Activated T-helper 1 cell treated with anti-CD3 and anti-CD28 coated beads, Interleukin-2, amount 50 U/mL, for 16 hours (primary cell): ENCODE measurements at places on chromosomes 2 and 18.

GRCh38 chr18:65403534-65403933 lies 347.3 kb upstream of the CDH7 start:
- no peak for DNase-seq

GRCh38 chr2:189165656-189166380 lies 13.7 kb downstream of the COL5A2 start:
- no peak for DNase-seq

DNA sequence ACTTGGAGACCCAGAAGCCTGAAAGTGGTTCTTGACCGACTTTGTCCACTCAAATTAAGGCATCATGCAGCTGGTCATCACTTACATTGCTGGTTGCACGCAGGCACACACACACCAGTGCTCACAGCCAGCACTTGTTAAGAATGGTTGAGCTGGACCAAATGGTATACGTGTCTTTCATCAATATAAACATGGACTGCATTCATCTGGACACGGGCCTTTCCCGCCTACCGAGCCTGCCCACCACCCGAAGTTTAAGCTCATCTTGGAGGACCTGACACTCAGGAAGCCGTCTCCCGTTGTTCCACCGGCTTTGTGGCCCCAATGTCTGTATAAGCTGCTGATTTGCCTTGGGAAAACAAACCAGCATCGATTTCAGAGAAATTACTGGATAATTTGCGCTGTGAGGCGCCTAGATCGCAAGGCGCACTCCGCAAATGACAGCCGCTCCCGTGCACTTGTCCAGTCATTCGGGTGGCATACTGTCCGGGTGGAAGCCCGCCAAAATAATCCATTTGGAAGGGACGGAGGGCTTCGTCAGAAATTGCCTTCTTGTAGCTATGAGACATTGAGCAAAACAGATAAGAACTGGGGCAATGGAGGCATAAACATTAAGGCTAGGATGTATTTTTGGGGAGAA lies 40.1 kb upstream of the AKAIN1 start:
- DNase-seq: no peak

- no peak for DNase-seq
Measured at GRCh38 chr2:50575232-50575631, 456.7 kb downstream of the NRXN1 start.

- DNase-seq: no peak
Measured at GRCh38 chr2:168789776-168790175, 12.7 kb upstream of the NOSTRIN start.

DNA sequence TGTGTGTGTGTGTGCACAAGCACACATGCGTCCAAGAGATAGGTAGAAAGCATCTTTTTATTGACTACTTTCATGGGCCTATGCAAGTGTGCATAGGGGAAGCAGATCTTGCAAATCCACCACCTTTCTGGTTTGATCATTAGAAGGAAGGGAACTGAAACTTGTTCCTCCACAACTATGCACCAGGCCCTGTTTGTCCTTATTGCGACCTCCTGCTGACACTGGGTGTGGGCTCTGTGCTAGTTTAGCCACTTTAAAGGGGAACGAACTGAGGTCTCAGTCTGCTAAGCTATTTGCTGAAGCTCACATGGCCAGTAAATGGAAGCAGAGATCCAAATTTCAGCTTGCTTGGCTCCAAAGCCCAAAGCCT lies 32.1 kb upstream of the INSIG2 start:
- no peak for DNase-seq

DNA sequence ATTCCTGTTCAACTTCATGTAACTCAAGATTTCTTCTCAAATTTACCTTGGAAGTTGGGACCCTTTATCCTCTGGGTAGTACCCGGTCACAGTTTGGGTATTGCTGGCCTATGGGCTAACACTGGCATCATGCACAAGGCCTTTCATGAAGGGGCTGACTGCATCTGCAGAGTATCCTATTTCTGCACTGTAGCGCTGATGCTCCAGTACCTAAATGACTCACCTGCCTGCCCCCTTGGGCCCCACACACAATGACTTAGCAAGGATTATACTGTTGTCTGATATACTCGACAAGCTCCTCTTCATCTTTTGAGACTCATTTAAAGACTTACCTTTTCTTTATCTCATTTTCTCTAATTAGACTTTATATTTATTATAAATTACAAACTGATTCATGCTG lies 39.9 kb downstream of the DNAH6 start:
- DNase-seq: no peak

- DNase-seq: no peak
Measured at GRCh38 chr18:32550963-32551362, 80.3 kb upstream of the GAREM1 start.

GRCh38 chr2:220682616-220683015 lies 889.5 kb downstream of the EPHA4 start:
- no peak for DNase-seq

GRCh38 chr2:100554798-100555407 lies 7.9 kb upstream of the PDCL3 start:
- peak; percentile 12 for DNase-seq

DNA sequence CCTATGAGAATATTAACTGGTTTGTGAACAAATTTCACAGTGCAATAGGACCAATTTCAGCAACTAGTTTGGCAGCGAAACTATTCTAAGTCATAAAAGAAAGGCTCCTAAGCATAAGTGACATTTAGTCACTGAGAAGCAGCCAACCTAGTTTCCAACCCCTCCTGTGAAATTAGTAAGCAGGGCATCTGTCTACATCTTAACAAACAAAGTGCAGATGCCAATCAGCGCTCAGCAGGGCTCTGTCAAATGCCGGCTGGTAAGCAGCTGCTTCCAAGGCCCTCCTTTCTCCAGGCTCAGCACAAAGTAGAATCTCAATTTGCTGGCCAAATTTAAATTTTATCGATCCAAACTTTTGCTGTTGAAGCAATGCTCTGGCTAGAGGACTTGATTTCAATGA lies 124.7 kb downstream of the ICOS start:
- DNase-seq: no peak

DNA sequence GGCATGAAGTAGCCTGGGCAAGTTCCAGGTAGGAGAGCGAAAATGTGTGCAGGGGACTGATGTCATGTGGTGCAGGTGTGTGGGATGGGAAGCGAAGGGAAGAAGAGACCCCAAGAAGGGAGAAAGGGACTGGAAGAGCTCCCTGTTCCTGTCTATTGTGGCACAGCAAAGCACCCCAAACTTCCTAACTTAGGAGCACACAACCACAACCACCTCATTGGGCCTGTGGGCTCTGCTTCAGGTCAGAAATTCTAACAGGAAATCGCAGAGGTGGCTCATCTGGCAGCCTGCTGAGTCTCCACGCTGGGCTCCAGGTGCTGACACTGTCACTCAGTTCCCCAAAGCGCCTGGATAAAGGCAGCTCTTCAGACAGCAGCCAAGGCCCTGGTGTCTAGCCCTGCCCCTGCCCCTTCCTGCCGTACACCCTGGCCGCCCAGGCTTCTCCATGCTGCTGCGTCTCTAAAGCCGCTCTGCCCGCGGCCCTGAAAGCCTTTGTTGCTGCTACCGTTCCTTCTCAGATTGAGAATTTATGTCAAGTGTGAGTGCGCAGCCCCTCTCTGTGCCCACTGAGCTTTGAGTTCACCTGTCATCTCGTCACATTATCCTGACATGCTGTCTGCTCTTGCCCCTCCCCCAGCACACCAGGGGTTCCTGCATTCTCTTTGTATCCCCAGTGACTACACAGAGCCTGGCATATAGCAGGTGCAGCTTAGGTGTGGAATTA lies 140.2 kb upstream of the BCL2L11 start:
- DNase-seq: no peak

GRCh38 chr2:148622366-148622765 lies 22.2 kb upstream of the EPC2 start:
- no peak for DNase-seq

DNA sequence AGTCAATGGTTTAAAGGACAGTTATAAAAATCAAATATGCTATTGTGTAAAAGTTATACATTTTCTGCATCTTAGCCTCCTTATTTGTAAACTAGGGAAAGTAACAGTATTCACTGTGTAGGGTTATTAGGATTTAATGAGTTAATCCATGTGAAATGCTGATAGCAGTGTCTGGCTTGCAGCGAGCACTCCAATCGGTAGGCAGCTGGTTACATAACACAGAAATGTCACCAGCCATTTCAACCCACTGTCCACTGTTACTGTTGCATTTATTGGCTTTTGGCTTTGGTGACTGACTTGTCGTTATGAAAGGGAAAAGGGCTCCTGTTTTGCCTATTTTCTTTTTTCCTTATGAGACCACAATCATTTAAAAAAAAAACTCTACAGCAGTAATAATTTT lies 38.9 kb downstream of the ID2 start:
- no peak for DNase-seq

- no peak for DNase-seq
Measured at GRCh38 chr18:49335677-49336076, 124.8 kb downstream of the DYM start.

DNA sequence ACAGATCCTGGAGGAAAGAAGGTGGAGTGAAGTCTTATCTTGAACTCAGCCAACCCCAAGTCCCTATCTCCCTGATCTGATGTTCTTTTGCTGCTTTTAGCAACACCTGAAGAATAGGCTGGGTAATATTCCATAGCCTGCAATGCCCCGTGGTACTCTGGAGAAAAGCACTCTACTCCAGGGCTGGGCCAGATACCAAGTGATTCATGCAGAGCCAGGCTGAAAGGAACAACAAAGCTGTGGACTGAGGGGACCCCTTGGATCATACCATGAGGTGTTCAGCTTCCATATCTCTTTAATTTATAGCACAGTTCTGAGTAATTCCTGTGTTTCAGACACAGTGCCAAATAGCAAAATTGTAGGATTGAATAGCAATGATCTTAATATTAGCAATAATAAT lies 130.6 kb downstream of the NXPH2 start:
- DNase-seq: no peak

DNA sequence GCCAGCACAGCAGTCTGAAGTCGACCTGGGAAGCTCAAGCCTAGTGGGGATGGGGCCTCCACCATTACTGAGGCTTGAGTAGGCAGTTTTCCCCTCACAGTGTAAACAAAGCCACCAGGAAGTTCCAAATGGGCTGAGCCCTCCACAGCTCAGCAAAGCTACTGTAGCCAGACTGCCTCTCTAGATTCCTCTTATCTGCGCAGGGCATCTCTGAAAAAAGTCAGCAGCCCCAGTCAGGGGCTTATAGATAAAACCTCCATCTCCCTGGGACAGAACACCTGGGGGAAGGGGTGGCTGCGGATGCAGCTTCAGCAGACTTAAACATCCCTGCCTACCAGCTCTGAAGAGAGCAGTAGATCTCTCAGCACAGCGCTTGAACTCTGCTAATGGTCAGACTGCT lies 218.4 kb upstream of the VRK2 start:
- DNase-seq: no peak

DNA sequence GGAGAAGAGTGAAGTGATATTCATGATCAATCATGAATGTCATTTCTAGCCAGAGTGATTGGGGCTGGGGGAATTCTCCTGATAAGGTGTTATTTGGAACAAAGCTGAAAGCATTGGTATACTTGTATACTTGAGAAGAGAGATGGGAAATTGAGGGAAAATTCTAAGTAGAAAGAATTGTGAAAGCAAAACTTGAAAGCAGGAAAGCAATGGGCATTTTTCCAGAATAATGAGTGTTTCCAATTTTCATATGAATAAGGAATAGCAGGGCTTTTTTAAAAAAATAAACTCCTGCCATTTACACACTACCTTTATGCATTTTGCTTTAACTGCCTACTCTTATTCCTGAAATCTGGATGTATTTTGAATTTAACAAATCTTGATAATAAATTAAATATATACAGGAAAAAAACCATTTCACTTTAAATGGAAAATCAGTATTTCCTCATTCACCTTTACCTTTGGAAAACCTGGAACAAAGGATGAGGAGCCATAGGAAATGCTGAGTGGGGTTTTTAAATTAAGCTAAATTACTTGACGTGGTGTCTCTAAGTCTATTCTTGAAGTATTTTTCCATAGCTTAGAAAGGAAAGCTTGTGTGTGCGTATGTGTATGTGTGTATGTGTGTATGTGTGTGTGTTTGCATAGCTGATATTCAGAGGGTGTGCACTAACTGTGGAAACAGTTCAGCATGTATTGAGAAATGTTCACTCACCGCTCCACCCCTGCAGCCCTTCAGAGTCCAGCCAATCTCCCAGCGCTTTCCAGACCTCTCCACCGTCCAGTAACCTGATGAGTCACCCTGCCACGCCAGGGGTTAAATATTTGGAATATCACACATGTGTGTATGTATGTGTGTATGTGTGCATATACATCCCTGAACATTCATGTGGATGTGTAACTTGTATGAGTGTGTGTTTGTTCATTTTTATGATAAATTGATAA lies 427.3 kb downstream of the THSD7B start:
- DNase-seq: no peak

- DNase-seq: no peak
Measured at GRCh38 chr2:220528180-220528675, 900.8 kb downstream of the SLC4A3 start.

DNA sequence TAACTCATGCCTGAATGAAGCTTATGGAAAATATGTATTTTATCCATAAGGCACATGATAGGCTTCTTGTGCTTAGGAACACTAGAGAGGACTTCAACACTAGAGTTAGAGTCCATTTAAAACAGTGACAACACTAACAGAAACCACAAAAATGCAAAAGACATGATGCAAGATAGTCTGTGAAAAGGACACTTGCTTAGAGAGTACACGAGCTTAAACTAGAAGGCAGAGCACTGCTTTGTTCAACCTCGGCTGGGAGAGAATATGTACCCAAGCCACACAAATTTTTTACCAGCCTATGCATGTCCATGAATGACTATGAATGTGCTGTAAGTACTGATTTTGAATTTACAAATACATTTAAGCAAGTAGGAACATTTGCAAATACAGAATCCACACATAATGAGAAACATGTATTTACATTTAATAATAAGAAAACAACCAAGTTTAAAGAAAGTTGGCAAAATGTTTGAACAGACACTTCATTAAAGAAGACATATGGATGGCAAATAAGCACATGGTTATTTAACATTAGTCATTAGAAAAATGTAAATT lies 130.6 kb downstream of the SPOPL start:
- DNase-seq: no peak

DNA sequence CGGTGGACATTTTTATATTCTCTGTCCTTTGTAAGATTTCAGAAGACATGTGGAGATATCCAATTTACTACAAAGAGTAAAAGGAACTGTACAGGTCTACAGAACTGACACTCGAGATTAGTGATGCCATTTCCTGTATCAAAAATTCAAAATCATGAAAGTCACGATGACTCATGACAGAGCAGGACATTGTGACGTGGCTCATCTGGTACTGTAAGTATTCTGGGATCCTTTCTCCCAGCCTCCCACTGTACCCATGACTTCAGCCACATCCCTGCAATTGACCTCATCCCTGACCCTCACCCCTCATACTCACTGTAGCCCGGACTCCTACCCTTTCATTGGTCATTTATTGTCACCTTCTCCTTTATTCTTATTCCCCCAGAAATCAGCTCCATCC lies 736.5 kb downstream of the EPHA4 start:
- no peak for DNase-seq
